ENCODE measurements at places on chromosomes 11 and 22.
A peak's percentile ranks its signal among the peaks of the same experiment; 100 is the strongest.

- peak; percentile 1 for DNase-seq
Measured at GRCh38 chr11:91261513-91261912, 963.1 kb upstream of the FAT3 start.

GRCh38 chr11:84914511-84914910, 712.6 kb downstream of the DLG2 start:
- DNase-seq: no peak

DNA sequence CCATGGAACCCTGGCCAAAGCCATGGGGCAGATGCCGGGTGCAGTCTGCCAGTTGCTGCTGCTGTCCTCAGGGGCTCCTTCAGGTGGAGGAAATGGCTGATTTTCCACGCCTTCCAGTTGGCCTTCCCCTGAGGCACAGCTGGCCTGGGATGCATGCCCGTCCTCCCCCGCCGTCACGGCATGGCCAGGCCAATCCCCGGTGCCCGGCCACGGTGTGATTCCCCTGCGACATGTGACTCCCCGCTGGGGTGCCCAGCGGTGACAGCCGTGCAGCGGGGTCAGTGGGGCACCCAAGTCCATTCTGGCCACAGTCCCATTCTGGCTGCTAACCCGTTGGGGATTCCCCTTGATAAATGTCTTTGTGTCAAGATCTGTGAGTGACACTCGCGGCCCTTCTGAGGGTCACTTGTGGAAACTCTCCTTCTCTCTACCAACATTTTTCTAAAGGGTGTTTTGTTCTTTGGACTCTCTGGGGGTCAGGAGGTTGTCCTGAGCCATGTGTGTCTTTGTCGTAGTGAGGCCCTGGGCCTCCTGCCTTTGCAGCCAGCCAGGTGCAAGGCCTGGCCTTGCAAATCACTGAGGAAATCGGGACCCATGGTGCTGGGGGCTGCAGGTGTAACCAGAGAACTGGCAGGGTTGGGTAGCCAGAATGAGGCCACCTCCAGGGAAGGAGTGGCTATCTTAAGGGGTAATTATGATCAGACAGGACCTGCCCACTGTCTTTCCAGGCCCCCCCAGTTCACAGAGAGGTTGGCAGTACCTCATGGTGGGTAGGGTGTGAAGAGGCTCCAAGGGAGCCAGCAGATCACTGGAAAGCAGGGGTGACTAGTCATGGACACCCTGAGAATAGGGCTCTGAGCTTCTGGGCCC, 37.1 kb downstream of the KCNQ1OT1 start:
- no peak for DNase-seq

- DNase-seq: no peak
Measured at GRCh38 chr11:128890216-128890542, 977 bp upstream of the KCNJ5 start.

DNA sequence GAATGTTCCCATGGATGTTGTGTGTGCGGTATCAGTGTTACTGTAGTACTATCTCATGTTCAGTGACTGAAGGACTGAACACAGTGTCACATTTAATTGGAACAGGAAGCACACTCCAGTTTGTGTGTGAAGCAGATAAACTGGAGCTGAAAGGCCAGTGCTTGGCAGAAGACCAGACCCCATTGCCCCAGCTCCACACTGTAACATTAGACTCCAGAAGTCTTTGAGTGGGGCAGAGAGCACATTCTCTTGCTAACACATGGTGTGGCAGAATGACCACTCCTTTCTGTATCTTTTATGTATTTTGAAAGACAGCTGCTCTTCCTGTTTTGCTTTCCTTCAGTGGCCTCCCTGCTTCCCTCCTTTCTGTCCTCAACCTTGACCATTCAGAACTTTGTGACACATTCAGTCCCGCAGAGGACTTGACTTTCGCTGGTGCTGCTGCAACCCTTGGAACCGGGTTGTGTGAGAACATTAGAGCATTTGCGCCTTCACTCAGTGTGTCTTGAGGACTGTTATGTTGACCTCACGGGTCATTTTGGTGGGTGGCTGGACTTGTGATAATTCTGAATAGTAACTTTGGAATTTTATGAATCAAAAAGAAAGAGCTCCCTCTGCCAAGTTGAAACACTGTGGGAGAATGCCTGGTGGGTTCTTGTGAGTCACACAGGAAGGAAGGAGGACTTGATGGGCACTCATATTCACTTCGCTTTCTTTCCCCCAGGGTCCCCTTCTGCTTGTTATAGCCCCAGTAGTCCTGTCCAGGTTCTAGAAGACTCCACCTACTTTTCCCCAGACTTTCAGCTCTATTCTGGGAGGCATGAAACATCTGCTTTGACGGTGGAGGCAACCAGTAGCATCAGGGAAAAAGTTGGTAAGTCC, 26.4 kb downstream of the AMOTL1 start:
- peak; percentile 79 for DNase-seq

DNA sequence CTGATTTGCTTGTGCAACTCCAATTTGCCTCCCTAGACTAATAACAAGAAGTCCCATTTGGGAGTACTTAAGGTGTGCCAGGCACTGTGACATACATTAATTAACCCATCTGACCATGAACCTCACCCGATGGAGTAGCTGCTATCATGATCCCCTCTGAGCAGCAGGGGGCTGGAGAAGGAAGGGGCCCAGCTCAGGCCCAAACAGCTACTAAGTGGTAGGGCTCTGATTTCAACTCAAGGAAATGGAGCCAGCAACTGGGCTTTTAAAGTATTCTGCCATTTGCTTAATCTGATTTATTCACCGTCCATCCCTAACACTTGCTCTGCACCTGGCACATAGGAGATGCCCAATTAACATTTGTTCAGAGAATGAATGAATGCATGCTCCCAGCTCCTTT, 1.2 kb downstream of the CRYBB1 start:
- no peak for DNase-seq

Data from KBM-7 (cell line).